ENCODE measurements at places on chromosomes 13 and 19.
A peak's percentile ranks its signal among the peaks of the same experiment; 100 is the strongest.

DNA sequence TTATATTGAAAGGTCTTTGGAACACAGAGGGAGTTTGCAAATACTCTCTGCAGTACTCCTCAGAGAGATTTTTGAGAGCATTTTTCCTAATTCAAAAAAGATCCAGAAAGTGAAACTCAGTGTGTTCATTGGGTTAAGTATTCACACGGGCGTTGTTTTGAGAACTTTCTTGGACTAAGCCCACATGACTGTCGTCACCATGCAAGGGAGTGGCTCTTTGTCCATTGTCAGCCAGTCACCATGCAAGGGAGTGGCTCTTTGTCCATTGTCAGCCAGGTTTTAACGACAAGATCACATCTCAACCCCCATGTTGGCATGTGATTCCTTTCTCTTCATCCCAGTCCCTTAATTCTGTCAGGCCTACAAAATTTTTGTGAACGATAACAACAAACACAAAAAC lies 81.2 kb upstream of the STK24 start:
- DNase-seq = no peak

DNA sequence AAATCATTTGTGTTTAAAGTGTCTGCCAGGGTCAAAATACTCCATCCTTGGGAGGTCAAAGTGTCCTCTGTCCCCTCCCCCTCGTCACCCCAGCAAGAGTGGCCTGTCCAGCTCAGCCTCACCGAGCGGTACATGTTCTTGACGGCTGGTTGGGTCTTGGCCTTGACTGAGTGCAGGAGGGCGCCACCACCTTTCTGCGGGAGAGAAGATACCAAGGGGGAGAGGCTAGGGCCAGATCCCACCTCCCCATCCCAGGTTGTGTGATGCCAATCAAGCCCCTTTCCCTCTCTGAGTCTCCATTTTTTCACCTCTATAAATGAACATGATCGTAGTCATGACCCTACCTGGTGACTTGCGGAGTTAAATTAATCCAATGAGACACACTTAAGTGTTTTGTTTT lies 6.1 kb downstream of the CRB3 start:
- no peak for DNase-seq

- peak; percentile 62 for DNase-seq
Observed at GRCh38 chr19:55253842-55254624, 4.8 kb downstream of the PPP6R1 start.

- DNase-seq = no peak
Observed at GRCh38 chr13:90447734-90448101, 899.8 kb upstream of the MIR17HG start.

DNA sequence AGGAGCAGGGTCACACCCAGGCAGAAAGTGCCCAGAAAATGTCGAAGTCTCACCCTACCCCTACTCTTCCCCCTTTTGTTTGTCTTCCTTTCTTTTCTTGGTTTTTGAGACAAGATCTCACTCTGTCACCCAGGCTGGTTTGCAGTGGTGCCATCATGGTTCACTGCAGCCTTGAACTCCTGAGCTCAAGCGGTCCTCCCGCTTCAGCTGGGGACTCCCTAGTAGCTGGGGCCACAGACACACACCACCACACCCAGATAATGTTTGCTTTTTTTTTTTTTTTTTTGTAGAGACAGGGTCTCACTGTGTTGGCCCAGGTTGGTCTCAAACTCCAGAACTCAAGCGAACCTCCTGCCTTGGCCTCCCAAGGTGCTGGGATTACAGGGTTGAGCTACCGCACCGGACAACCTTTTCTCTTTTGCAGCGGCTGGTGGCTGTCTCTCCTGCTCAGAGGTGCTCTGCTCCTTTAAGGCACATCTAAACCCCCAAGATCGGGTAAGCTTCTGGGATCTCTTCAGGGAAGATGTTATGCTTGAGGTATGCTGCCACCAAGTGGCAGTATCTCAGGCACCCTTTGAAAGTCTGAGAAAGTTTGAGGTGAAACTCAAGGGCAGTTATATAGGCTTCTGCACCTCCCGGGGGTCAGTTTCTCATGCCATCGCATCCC lies 22.4 kb upstream of the EBI3 start:
- no peak for DNase-seq

GRCh38 chr13:44013758-44014291 lies 134.1 kb downstream of the LACC1 start:
- no peak for DNase-seq

- no peak for DNase-seq
Observed at GRCh38 chr19:15905026-15905425, 7.2 kb upstream of the CYP4F2 start.

- DNase-seq = no peak
Observed at GRCh38 chr19:41321600-41322270, 11.8 kb downstream of the CCDC97 start.

GRCh38 chr19:34391813-34392212 lies 12.4 kb upstream of the PDCD2L start:
- no peak for DNase-seq

GRCh38 chr19:57757941-57758340 lies 11.3 kb downstream of the ZNF776 start:
- no peak for DNase-seq

- DNase-seq = no peak
Observed at GRCh38 chr13:92547266-92547665, 679.3 kb upstream of the GPC6 start.

DNA sequence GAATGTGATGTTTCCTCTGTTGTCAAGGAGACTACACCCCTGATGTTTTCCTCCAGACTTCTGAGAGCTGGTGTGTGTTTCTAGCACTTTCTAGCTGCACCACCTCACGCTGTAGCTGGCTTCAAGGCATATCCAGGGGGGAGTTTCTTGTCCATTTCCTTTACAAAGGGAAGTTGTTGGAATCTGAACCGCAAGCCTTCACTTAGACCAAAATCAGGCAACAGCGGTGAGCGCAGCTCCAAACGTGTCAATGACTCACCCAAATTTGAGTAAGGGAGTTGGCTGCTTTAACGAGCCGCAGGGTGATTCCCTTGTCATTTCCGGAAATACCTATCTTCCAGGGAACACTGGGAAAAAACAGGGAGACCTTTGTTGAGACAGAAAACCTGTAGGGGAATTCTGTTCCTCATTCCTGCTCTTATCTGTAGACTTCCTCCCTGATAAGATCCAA lies 2.5 kb downstream of the LDLR start:
- peak; percentile 37 for DNase-seq

DNA sequence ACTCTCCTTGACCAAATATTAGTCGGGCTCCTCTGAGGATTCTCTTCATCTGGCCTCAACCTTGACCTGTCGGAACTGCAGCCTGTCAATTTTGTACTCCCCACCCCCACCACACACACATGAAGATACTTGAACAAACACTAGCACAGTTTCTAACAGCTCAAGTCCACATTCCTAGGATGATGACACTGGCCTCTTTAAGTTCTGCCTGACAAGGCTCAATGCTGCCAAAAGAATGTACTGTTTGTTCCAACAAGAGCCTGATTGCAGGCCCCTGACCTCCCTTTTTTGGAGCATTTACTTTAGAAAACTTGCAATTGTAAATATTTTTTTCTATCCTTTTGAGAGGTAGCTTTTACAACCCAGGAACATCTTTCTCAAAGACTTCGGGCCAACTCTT lies 169.2 kb upstream of the IRS2 start:
- no peak for DNase-seq

Measured in activated naive CD4-positive, alpha-beta T cell treated with anti-CD3 and anti-CD28 coated beads, Interleukin-2, amount 50 U/mL, for 16 hours (primary cell).